ENCODE measurements at places on chromosomes 3 and 15. TPM values are rescaled to one million over a fixed set of nuclear protein-coding genes. Genes with fewer than 3 reads are reported as not detected.

DNA sequence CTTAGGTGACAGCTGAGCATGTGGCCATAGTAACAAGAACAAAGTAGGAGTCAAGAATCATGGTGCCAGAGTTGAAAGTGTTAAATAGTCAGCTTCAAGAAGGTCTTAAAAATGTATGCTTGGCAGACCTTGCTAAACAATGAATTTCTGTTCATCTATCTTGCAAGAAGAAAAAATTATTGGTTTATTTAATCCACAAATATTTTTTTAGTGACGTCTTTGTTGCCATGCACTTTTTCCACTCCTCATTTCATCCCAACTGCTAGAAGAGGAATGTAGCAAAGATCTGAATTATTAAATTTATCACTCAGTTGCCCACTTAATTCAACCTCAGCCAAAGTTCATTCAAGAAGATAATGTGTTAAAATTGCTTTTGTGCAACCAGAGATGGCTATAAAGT lies 3.2 kb upstream of the SLC4A7 start:
- no peak for DNase-seq

DNA sequence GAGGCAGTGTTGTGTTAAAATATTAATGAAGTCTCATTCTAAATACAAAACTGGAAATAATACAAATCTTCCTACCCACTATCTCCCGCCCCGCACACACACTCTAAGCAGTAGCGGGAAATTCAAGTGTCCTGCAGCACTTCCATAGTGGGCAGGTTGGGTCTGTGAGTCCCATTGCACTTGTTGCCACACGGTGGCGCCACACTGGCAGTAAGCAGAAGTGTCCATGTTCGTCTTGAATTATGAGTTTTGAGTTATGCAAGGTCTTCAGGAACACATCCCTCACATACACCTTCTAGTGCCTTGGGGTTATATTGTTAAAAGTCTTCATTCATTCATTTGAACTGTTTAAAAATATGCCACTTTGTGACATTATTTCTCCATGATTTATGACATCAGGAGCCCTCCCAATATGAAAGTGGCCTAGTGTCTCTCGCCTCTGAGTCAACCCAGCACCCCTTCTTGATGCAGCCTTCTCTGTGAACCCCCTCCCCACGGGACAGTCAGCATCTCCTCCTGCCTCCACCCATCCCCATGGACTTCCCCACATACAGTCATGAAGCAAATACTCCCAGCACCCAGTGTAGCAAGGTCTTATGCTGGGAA lies 17.6 kb upstream of the CCDC174 start:
- peak; percentile 74 for DNase-seq

- DNase-seq: peak; percentile 71
Measured at GRCh38 chr3:128322030-128323022, 144.4 kb downstream of the DNAJB8 start.

The WDR93 gene
- polyA plus RNA-seq: 31.9 TPM

The GPR171 gene
- 0.22 TPM for polyA plus RNA-seq

- DNase-seq: no peak
Measured at GRCh38 chr15:64348455-64348854, 7.5 kb downstream of the CSNK1G1 start.

The ALS2CL gene
- 4.4 TPM for polyA plus RNA-seq

DNA sequence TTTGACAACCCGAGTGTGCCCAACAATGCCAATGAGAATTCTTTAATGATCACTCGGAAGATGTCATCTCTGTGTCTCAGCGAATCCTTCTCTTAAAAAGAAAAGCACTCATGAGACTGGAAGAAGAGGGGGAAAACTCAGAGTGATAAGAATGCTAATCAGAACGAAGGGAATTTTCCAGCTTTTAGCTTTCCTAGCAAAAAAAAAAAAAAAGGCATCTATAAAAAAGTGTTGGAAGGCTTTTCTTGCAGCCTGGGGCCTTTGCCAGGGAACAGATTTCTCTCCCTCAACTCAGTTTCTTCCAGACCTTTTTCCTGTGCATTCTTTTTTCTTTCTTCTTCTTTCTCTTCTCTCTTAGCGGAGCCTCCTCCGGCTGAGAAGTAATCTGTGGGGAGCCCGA lies 80.5 kb upstream of the NEO1 start:
- no peak for DNase-seq

DNA sequence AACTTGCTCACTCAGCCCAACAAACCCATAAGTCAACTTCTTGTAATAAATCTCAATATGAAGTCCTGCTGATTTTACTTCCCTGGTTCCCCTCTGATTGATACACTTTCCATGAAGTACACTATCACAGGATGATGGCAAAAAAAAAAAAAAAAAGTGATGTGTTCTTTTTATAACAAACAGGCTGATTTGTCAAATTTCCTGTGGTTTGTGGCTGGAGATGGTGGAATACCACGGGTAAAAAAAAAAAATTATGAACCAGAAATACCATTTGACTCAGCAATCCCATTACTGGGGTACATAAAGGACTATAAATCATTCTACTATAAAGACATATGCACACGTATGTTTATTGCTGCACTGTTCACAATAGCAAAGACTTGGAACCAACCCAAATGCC lies 10.7 kb upstream of the SERPINI2 start:
- no peak for DNase-seq

DNA sequence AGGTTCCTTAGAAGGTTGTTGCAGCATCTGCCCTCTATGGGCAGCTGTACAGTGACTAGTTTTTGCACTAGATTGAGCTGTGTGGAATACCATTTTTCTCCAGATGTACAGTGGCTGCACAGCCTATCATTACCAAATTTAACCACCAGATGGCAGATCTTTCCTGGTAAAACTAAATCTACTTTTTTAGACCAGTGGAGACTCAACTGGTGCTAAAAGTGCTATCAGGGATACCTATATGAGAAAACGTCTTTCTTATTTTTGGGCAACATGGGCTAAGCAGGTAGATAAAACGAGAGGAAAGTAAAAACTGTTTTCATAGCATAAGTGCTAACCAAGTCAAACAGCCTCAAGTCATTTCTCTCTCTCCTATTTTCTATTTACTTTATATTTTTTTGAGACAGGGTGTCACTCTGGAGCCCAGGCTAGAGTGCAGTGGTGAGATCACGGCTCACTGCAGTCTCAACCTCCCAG lies 21.2 kb downstream of the IGSF10 start:
- DNase-seq: peak; percentile 56

DNA sequence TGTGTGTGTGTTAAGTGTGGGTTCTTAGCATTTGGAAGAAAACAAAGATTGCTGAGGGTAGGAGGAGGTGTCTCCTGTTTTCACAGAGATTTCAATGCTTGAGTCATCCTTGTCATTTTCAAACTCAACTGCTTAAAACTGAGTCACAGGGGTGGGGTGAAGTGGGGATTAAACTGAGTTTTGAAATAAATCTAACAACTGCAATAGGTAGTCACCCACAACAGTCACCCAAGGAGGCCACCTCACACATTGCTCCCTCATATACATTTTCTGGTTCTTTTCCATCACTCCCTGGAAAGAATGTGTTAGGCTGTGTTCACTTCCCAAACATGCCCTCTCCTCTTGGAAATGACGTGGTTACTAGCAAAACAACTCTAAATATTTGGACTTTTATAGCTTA lies 187.7 kb upstream of the CMC1 start:
- no peak for DNase-seq

The CCDC14 gene
- polyA plus RNA-seq: 33.3 TPM
